SHP77 (cell line): ENCODE measurements at places on chromosomes 3 and 15.

GRCh38 chr3:178083906-178084866 lies 452.1 kb upstream of the KCNMB2 start:
- DNase-seq, result peak; percentile 22

DNA sequence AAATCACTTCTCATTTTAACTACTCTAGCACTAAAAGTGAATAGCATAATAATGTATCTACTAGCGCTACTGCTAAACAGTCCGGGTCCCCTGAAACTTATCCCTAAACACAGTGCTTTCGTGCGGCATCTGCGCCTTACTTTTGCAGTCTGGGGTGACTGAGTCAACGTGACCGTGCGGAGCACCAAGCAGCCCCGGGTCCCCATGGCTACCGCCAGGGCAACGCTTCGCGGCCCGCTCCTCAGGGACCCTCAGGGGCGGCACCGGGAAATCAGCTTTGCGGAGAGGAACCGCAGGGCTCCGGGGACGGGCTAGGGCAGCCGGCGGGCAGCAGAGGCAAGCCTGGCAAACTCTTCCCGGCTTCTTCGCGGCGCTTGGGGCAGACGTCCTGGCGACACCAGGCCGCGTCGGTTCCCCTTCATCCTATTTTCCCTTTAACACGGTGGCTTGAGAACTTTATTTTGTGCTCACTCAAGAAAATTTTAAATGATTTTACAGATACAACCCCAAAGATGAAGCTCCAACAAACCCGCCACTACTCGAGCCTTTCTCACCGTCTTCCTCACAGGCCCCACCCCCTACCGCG lies 757 bp upstream of the DIPK2A start:
- peak; percentile 58 for DNase-seq

DNA sequence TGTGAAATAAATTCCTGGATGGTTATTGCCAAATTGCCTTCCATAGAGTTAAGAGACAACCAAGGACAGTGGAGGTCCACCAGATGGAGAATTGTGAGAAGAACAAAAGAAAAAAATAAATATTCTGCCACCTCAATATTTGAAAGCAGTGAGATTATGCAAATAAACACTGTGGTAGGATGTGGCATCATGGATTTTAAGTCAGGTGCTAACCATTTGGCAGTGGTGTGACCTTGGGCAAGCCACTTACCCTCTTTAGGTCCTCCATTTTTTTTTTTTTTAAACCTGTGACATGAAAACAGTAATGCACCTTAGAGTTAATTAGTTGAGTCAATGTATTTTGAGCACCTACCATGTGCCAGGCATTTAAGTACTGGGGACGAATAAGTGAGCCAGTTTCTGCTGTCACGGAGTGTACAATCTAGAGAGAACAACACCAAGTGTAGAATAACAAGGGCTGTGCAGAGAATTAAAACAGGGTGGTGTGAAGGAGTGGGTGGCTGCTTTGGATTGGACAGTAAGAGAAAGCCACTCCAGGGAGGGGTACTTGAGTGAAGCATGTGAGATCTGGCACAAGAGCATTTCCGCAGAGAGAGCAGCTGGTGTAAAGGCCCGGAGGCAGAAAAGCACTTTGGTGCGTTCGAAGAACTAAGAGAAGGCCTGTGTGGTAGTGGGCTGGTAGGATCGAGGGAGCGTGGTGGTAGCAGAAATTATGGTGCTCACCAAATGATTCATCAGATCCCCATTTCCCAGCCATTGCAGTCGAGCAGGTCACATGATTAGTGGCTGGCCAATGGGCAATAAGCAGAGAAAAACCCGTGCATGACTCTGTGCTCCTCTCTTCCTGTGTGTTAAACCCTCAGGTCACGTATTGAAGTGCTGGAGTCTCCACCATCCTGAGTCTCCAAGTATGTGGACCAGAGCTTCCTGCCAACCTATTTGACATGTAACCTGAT lies 39.2 kb downstream of the CCK start:
- DNase-seq, result no peak

- DNase-seq, result no peak
Observed at GRCh38 chr15:99425657-99426301, 140.0 kb upstream of the MEF2A start.

DNA sequence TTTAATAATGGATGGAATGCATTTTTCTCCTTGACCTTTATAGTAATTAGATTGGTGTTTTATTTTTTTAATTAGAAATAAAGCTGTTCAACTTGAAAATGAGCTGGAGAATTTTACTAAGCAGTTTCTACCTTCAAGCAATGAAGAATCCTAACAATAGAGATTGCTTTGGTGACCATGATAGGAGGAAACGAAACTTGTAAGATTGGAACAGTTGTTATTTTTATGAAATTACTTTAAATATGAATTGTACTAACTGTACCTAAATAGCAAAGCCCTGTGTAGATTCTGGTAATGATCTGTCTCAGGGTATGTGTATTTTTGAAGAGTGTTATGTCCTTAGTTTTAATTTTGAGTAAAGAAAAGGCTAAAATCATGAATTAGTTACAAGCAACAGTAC lies 44.4 kb downstream of the MFN1 start:
- no peak for DNase-seq

DNA sequence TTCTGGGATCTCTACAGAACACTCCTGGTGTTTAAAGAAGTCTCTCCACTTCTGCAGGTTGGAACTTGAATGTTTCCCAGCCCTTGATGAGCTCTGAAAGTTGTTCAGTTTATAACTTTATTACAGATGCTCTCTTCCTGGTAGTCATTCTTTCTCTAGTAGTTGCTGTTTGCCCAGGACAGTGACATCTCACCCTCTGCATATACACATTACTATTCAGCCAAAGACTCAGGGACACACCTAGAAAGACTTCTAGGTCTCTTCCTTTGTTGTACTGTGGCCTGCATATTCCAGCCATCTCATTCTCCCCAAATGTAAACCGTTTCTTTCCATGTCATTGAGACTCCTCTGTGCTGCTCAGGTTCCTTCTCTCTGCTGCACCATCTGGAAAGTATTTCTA lies 76.7 kb downstream of the MITF start:
- DNase-seq, result no peak

DNA sequence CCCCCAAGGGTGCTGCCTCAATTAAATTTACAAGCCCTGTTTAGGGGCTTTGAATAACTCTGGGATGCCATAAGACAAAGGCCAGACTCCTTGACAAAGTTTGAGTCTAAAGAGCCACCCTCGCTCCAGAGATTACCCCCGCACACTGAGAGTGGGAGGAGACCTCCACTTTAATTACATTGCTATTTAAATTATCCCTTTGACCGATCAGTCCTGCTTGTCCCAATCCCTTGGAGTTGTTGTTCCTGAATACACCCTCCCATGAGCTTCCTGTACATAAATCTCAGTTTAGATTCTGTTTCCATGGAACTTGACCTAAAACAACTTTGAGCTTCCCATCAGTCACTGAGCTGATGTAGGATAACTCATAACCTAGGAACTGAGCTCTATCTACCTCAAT lies 596.3 kb downstream of the PYDC2 start:
- DNase-seq, result no peak

DNA sequence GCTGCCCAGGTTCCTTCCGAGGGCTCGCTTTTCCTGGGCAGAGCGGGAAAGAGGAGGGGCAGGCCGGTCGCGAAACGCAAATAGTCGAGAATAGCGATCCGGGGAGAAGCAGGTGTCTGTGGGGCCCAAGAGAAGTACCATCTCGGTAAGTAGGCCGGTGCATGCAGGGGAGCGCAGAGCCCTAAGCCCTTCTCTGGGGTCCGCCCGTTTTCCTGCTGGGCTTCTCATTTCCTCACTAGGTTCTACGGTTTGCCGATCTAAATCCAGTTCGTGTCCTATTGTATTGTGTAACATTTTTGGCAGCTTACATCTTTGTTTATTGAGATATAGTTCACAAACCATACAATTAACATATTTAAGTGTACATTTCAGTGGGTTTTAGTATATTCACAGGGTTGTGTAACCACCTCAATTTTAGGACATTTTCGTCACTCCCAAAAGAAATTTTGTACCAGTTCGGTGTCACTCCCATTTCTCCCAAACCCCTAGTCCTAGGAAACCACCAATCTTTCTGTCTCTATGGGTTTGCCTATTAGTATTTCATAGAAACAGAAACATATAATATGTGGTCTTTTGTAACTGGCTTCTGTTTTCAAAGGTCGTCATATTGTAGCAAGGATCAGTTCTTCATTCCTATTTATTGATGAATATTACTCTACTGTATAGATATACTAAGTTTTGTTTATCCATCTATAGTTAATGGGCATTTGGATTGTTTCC lies 6.8 kb upstream of the TRIM69 start:
- DNase-seq, result no peak

GRCh38 chr3:106018929-106019550 lies 150.2 kb upstream of the CBLB start:
- no peak for DNase-seq

- DNase-seq, result no peak
Observed at GRCh38 chr15:83602021-83602420, 51.9 kb upstream of the ADAMTSL3 start.

- no peak for DNase-seq
Observed at GRCh38 chr3:185655426-185656320, 69.6 kb downstream of the SENP2 start.

GRCh38 chr3:15342246-15342645 lies 9.9 kb upstream of the SH3BP5 start:
- no peak for DNase-seq
